ENCODE measurements at places on chromosomes 5 and 9.

DNA sequence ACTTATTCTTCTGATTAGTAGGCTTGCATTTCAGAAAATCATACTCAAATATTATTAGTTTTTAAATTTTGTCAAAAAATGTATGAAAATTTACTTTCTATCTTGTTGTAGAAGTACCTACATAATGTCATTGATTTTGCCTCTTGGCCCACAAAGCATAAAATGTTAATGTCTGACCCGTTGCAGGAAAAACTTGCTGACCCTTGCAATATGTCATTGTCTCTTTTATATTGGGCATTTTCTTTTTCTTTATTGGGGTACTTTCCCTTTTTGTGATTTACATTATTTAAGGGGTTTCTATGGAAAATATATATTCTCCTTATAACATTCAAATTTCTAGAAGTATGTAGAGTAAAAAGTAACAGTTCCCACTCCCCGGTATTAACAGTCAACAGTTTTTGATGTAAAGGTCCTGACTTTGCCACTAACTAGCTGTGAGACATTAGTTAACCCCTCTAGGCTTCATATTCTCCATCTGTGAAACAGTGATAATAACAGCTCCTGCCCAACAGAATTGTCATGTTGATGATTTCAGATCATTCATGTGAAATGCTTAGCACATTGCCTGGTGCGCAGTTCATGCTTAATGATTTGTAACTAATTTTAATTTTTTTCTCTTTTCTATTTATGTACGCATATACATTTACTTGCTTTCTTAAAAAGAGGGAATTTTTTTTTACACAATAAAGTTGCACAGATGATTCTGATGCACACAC, 243.2 kb downstream of the ARHGAP26 start:
- DNase-seq, result no peak

DNA sequence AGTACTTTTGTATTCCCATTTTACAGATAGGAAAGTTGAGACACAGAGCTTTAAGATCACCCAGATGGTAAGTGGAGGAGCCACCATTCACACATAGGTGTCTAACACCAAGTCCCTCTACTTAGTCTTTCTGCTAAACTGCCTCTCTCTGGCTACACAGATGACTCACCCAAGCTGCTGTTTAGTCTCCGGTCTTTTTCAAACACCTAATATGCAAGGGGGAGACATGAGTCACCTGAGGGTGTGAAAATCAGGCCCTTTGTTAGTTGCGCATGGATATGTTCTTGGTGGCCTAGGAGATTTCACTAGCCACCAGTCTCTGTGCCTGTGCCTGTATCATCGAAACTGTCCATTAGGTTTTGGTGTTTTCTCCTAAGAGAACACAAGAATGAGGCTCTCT, 117.8 kb downstream of the MAST4 start:
- DNase-seq, result no peak

DNA sequence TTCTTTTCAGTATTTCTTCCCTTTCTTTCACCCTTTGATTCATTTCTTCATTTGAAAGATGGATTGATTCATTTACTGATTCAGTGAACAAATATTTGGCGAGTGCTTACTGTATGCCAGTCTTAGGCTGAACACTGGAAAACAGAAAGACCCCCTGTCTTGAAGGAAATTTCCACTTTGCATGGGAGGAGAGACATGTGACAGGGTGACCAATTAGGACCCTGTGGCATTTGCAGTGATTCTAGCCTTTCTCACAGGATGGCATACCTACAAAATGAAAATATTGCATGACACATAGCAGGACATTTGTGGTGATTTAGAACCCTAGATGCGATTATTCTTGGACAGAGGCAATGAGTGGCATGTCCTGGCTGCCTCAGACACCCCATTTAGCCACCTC, 407.2 kb upstream of the SGCD start:
- no peak for DNase-seq

DNA sequence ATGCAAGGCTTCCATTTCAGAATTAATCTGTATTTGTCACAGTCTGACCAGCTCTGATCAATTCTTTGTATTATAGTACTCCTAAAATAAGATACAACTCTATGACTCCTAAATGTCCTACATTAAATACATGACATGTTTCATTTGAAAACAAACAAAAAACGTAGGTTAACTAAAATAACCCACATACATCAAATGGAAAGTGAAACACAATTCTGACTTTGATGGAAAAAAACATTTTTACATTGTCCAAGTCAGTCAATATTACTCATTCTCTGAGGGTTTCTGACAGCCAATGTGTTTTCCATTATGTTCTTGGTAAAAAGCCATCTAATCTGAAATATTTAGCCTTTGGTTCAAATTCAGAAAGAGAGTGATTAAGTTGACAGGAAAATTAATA, 8.7 kb downstream of the HMGCS1 start:
- no peak for DNase-seq

GRCh38 chr5:68440651-68441050, 225.1 kb downstream of the PIK3R1 start:
- DNase-seq, result no peak

GRCh38 chr9:73133921-73134407, 17.7 kb upstream of the ANXA1 start:
- no peak for DNase-seq

GRCh38 chr5:14400085-14400484, 181.5 kb upstream of the OTULINL start:
- DNase-seq, result no peak

GRCh38 chr5:97476852-97477534, 293.9 kb upstream of the RIOK2 start:
- DNase-seq, result no peak

GRCh38 chr9:6715755-6716643, 41.8 kb upstream of the KDM4C start:
- peak; percentile 49 for DNase-seq

DNA sequence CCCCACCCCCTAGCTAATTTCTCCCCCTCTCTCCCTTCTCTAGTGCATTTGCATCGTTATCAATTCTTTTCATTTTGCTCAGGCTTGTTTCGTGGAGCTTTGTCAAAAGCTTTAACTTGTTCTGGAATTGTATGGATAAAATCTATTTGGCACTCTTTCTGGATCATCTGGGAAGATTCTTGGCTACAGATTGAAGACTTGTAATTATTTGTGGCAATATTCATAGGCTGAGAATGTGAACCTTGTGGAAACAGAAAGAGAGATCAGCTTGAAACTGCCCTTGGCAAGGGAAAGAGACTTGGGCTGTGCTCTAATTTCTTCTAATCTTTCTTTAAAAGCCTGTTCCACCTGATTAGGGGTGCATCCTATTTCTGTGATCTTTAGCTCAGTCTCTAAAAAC, 340.6 kb upstream of the DAB2 start:
- DNase-seq, result no peak

DNA sequence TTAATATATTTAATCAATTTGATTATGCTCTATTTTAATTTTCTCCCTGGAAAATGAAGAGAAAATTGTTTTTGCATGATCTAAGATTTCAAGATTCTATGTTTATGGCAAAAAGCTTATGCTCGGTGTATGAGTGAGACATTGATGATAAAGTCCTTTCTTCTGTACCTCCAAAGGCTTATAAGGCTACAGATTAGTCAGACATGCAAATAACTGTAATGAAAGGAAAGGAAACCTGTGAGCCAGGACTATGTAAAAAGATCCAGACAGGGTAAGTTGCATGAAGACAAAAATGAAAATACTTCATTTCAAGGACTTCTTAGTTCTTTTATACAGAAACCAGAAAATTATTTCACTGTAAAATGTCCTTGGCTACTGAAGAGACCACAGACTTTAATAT, 52.2 kb upstream of the EDIL3 start:
- DNase-seq, result no peak

- DNase-seq, result no peak
Observed at GRCh38 chr9:124606027-124606426, 98.8 kb upstream of the NR5A1 start.

DNA sequence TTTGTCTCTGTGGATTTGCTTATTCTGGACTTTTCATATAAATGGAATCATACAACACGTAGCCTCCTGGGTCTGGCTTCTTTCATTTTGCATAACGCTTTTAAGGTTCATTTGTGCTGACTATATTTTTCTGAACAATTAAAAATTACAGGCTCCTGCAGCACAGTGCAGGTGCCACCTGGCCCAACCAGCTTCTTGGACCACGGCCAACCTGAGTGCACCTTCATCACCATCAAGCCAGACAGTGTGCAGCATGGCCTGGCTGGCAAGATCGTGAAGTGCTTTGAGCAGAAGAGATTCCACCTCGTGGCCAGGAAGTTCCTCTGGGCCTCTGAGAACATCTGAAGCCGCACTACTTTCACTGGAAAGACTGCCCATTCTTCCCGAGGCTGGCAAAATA, 53.5 kb upstream of the COL15A1 start:
- DNase-seq, result no peak

DNA sequence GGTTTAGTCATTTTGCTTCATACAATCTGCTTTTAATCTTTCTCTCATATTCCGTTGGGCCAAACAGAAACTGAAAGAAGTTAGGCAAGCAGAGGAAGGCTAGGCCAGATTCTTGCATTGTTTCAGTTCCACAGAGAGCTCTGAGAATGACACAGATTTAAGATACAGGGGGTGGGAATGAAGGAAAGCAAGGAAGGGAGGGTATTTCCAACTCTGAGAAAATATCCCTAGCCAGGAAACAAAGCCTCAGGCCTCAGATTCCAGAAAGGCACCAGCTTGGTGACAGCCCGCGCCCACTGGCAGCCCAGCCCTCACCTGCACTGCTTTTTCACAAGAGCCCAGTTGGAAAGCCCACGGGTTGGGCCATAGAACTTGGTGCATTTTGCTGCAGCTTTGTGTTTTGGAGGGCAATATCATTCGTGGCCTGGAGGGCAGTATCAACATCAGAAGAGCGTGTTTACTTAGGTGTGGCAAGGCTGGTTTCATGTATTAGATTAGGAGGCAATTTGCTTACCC, 63.5 kb downstream of the ENC1 start:
- no peak for DNase-seq

DNA sequence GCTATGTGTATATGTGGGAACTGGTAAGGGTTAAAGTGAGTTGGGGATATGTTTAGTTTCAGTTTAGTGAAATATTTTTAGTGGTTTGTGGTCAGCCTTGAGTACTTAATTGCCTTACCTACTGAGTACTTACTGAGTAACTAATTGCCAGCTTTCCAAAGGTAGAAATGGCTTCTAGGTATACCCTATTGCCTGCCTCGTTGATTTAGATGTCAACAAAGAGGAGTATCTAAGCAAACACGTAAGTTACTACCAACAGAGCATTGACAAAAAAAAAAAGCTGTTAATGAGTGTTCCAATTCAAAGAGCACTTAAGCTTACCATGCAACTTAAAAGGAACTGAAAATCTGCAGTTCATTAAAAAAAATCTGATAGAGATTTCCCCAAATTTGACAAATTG, 8.8 kb downstream of the ATP10B start:
- no peak for DNase-seq

DNA sequence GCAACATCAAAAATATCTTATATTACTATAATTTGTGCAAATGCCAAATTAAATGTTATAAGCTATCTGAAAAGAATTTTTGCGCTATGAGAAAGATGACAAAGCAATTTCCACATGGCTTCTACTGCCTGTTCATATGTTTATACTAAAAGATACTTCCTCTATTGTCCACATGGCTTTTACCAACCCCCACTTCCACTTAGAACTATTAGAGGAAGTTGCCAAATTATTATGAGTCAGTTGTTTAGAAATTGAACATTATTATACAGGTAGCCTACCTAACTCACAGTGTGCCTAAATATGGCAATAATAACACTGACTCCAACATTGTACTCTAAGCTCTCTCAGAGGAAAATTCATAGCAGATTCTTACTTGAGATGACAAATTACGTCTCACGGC, 37.6 kb upstream of the SLC27A6 start:
- DNase-seq, result no peak

DNA sequence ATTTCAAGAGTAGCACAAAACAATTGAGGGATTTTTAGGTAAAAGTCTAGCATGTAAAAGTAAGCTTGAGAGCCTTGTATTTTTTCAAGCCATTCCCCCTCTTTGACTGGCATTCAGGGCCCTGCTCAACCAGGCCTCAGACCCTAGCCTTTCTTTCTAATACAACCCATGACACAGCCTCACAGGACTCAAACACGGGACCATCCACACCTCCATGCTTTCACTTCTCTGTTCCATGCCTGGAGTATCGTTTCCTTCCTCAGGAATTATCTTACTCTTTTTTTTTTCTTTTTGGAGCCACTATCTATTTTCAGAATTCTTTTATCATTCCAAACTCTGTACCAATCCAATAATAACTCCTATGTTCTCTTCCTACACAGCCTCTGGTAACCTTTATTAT, 560.2 kb upstream of the CLINT1 start:
- DNase-seq, result no peak

DNA sequence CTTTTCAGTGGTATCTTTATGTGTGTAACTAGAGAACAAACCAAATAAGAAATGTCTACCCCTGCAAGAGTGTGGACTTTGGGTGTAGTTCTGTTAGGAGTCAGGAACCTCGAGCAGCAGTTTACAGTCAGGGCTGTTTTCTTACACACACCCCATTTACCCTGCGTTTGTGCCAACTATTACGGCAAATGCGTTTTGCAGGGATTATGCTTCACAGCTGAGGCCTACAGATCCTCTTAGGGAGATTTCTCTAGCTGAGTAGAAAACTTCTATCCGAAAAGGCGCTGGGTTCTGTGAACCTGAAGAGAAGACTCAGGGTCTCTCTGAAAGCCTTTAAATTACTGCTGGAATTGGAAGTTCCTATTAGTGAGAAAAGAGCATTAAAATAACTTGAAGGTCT, 51.4 kb downstream of the ACER2 start:
- DNase-seq, result no peak

DNA sequence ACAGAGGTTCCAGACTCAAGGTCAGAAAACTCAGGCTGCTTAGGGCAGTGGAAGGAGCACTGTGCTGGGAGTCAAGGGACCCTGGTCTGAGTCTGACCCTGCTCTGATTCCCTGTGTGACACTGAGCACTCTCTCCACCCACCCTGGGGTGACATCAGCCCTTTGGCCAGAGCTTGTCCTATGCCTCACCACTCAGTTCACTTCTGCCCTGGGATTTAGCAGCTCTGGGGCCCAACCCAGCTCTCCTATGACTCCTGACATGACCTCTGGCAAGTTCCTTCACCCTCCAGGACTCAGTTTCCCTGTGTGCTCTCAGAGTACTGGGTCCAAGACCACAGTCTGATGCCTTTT, 63.9 kb downstream of the FAM114A2 start:
- DNase-seq, result no peak

DNA sequence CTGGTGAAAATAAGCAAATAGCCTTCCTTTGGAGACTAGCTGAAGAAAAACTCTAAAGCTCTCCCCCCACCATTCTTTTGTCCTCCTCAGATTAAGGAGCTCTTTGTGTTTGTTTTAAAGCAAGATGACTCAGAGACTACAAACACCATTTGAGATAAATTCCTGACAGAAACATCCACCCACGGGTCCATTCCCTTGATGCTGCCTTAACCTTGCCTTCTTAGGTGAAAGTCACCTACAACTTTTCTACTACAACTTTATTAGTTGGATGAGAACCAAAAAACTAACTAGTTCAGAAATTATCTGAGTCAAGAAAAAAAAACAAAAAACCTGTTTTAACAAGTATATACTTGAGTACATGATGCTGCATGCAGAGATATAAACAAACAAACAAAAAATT, 831.1 kb downstream of the NR2F1-AS1 start:
- DNase-seq, result no peak

- DNase-seq, result no peak
Observed at GRCh38 chr5:178454303-178454702, 135.9 kb downstream of the COL23A1 start.

All from activated CD4-positive, alpha-beta T cell treated with anti-CD3 and anti-CD28 coated beads for 24 hours (primary cell).